ENCODE measurements at places on chromosomes 5 and 9.
A peak's percentile ranks its signal among the peaks of the same experiment; 100 is the strongest.

DNA sequence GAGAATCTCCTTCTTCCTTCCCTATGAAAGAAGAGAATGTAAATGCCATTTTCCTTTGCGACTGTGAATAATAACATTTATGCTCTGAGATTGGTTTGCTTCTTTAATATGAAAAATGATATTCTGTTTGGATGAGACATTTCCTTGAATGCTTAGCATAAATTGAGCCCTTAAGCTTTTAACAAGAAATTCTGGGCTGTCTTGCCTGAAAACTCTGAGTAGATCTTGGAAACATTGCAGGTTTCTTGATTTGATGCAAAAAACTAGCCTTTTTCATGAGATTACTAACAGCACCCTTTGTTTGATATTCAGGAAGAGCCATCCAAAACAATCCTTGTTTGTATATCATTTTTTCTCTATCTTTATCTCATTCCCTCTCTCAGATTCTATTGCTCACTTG, 272.5 kb downstream of the TMEM38B start:
- DNase-seq, result no peak

- DNase-seq, result peak; percentile 37
These were observed 47.5 kb downstream of the DBH start for GRCh38 chr9:133683586-133684120.

- DNase-seq, result no peak
These were observed 29.7 kb upstream of the FAM169A start for GRCh38 chr5:74895906-74896305.

DNA sequence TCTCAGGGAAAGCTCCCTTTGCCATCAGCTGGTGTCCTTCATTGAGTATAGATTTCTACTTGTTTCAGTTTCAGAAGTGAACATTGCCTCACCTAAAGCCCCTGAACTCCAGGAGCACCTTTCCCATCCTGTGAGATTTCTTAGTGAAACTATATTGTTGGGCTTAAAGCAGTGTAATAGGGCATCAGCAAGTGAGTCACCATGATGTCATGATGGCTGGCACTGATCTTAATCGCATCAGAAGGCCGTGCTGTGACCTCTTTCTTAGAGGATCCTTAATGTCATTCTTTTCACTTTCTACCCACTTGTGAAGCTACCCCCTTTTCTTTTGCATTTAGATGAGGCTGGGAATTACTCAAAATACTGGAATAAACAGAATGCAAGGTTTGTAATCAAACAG, 401.3 kb downstream of the MTRR start:
- DNase-seq, result no peak

- no peak for DNase-seq
These were observed 60.1 kb upstream of the BASP1 start for GRCh38 chr5:17157294-17157693.

DNA sequence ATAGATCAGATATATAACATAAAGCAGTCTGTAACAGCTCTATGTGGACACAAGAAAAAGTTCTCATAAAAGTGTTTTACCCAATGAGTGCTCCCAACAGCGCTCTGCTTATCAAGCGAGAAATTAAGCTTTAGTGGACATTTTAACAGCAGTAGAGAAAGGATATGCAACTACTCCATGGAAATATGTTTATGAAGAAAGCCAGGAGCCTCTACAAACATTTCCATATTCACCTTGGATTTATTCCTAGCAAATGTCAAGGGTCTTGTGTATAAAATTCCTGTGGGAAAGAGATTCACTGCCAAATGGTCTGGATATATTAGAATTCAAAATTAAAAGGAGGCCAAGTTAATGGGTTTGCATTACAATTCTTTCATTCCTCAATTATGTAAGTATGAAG, 66.5 kb downstream of the DTWD2 start:
- no peak for DNase-seq

DNA sequence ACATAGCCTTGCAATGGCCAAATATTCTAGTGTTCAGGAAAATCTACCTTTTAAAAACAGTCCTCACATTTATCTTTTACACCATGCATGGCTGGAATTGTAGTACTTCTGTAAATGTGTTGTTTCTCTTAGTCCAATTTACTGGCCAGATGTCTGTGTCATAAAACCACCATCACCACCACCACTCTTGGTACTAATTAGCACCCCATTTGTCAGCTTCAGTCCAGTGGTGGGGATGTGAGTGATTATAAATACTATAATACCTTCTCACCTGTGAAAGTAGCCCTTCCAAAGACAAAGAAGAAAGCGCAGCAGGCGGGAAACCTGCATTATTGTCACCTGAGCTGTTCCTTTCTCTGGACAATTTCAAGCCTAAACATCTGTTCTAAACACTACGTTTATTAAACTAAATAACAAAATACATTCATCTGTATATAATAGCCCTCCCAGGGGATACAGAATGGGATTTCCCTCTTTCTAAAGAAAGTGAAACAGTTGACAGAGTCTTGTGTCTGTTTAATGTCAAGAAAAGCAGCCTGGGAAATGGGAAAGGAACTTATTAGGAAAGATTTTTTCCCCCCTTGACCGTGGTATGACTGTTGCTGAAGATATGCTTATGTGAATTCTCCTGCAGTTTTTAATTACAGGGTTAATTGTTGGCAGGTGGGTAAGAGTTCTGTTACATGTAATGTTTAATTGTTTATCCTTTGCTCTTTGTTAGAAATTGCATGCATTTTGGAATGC, 144.5 kb upstream of the NUDT12 start:
- DNase-seq, result no peak

- DNase-seq, result no peak
These were observed at the start of gene CDH10 for GRCh38 chr5:24644761-24645160. TSS of gene CDH10 (minus strand) at chr5:24644978. CDS start at chr5:24593490, 51,488 bp downstream.

DNA sequence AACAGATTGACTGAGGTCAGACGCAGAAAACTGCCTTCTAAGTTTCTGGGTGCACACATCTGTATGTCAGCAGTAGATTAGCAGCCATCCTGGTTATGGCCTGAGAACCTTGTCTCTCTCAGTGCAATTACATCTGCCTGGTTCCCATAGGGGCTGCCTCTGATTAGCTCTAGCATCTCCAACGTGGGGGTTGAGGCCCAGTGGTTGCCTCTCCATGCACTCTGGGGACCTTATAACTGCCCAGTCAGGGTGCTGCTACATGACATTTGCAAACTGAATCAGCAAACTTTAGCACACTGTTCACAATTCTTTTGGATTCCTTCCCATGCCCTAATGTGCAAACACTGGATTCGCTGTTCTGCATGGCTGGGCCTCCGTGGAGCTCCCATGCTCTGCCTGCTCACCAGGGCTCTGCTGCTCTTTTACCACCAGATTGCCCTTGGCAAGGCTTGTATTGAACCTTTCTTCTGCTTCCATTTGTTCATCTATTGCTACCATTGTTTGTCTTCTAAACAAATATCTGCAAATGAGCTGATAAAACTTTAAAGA, 36.2 kb downstream of the SNX18 start:
- no peak for DNase-seq

DNA sequence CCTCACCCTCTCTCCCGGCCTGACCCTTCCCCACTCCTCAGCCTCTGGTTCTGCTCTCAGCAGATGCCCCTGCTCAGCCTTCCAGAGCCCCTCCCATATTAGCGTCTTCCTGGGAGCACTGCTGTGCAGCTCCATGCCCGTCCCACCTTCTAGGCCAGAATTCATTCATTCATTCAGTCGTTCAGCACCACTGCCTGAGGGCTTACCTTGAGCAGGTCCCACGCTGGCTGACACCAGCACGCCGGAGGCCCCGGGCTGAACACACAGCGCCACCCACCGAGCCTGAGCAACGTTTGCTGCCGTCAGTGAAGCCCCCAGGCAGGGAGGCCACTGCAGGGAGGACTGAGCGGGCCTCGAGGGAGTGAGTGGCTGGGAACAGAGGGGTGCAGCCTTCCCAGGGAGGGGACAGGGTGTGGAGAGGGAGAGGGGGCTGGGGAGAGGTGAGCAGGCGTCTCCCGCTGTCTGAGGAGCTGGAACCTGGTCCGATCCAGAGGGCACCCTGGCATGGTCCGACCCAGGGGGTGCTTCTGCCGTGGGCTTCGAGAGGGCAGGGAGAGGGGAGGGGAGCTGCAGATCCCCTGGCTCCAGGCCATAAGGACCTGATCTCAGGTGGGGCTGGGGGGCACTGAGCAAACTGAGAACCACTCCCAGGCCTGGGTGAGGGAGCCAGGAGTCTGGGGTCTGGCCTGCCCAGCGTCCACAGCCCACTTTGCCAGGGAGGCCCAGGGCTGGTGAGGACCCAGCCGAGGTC, 98.8 kb upstream of the RAPGEF1 start:
- no peak for DNase-seq

GRCh38 chr9:127555840-127556820, 55.9 kb upstream of the STXBP1 start:
- DNase-seq, result peak; percentile 31

DNA sequence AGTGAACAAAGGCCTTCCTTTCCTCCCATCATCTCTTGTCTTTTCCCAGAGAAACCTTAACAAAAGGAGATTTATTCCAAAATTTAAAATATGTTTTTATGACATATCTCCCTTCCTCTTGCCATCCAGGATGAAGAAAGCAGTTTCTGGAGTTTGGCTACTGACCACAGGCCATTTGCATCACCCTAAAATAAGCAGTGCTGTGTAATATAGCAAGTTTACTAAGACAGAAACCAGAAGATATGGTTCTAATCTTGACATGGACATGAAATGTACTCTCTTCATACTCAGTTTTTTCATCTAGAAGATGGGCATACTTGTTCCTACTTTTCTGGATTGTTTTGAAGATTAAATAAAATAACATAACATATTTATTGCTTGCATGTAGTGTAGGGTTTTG, 50.2 kb upstream of the ZFAND5 start:
- DNase-seq, result no peak

- DNase-seq, result no peak
These were observed 5.5 kb downstream of the TTC16 start for GRCh38 chr9:127721391-127721821.

GRCh38 chr9:93929231-93929630, 25.9 kb downstream of the BARX1 start:
- DNase-seq, result no peak

DNA sequence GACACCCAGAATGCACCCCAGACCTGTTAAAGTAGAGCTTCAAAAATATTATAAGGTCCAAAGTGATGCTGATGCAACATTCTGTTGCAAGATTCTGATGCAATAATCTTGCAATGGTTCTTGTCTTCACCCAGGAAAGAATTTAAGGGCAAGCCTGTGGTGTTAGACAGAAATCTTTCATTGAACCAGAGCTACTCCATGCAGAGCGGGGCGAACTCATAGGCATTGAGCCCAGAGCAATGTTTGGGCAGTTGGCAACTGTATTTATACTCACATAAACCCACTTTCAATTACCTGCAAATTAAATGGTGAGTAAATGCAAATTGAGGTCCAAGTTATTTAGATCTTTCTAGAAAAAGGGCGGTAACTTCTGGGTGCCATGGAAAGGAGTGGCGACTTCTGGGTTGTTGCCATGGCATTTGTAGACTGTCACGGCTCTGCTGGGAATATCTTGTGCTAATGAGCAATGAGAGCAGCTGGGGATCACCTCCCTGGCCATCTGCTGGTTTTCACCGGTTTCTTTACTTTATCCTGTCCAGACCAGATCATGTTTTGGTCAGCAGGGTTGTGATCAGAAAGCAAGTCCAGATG, 163.4 kb downstream of the ICE1 start:
- DNase-seq, result no peak

- no peak for DNase-seq
These were observed 58.0 kb upstream of the ROR2 start for GRCh38 chr9:92008041-92008440.

GRCh38 chr5:180689071-180689694, 39.8 kb upstream of the FLT4 start:
- peak; percentile 48 for DNase-seq

DNA sequence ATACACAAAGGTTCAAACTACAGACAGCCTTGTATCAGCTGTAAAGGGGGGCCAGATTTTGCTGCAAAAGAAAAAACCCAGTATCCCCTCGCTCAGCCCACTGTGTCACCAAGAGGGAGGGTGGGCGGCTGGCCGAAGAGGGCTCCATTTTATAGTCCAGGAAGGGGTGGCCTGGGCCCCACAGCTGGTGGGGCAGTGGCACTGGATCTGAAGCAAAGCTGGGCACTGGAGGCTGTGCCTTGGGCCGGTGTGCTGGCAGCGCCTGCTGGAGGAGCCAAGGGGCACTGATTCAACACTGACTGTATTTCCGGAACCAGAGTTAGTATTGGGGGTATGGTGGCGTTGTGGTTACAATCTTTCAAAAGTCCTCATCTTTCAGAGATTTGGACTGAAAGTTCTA, 9.1 kb downstream of the BRD3 start:
- DNase-seq, result no peak

- DNase-seq, result no peak
These were observed 335.0 kb downstream of the DEPDC1B start for GRCh38 chr5:60365001-60365400.

GRCh38 chr9:69174616-69175463, 763 bp downstream of the TJP2 start:
- DNase-seq, result peak; percentile 16

DNA sequence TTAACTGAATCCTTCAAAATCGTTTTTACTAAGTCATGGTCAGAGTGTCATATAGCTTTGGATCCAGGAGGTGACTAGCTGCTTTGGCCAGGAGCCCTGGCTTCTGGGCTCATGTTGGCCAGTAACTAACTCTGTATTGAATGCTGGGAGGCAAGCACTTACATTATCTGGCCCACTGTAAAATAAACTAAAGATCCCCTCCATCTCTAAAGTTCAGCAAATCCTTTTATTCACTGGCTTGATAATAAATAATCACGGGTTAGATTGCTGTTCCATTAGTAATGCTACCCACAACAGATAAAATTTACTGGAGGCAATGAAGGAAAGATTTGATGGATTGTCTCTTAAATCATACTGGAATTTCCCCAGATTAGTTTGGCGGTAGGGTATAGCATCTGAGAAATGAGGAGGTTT, 382.2 kb upstream of the TLE4 start:
- DNase-seq, result no peak

DNA sequence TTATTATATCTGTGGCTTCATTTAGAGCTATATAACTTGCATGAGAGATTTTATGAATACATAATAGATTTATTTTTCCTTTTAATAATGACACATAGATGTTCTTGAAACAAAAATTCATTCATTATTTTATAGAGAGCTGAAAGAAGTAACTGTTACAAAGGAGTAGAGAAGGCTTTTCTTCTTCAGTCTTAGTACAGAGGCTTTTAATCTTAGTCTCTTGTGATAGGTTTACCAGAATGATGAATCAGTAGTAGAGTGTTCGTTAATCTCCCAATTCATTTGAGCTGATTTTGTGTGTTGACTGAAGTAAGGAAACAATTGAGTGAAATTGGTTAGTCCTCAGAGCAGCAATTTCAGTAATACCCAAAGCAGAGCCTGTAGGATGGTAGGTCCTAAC, 1284.1 kb upstream of the ACO1 start:
- DNase-seq, result no peak
